ENCODE measurements at places on chromosomes 5 and 9. TPM values are rescaled to one million over a fixed set of nuclear protein-coding genes. Genes with fewer than 3 reads are reported as not detected.

Gene CENPP
- total RNA-seq, result 6.5 TPM

Gene SH2D3C
- total RNA-seq, result 0.16 TPM

Gene IL33
- total RNA-seq, result 1.2 TPM

Gene NUP155
- 20.7 TPM for total RNA-seq

Gene INSL4
- total RNA-seq, result 15.8 TPM

Gene GPX8
- 38.5 TPM for total RNA-seq

Gene PCDHGB5
- 2.5 TPM for total RNA-seq

Gene RNF183
- not detected for total RNA-seq
